ENCODE measurements at places on chromosomes 13 and 19. TPM values are rescaled to one million over a fixed set of nuclear protein-coding genes. Genes with fewer than 3 reads are reported as not detected.

Gene PLEKHJ1
- 80.4 TPM for total RNA-seq

- DNase-seq = no peak
Observed at GRCh38 chr19:56400485-56400884, 3.6 kb upstream of the ZNF583 start.

DNA sequence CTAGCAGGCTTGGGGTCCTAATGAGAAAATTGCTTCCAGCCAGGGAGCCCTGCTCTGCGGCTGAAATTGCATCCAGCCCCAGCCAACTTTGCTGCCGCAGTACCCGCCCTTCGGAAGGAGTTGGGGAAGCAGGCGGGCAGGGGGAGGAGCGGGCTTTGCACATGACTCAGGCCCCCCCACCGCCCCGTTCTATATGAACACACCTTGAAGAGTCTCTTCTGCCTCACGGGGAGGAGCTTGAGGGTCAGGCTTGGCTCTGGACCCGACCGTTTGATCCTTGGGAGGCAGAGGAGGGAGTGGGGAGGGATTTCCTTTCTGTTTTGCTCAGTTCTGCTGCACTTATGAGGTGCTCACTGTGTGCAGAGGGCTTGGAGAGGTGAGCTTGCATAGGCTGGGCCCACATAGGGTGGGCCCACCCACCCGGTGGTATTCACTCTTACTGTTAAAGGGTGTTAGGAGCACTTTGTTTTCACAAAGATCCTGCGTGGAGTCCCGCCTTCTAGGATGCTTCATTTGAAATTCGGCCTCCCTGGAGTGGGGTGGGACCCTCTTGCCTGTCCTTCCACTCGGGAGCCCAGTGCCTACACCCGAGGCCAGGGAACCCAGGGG, 46.5 kb downstream of the LYL1 start:
- no peak for DNase-seq

GRCh38 chr13:32822771-32823170, 193.5 kb upstream of the KL start:
- no peak for DNase-seq

DNA sequence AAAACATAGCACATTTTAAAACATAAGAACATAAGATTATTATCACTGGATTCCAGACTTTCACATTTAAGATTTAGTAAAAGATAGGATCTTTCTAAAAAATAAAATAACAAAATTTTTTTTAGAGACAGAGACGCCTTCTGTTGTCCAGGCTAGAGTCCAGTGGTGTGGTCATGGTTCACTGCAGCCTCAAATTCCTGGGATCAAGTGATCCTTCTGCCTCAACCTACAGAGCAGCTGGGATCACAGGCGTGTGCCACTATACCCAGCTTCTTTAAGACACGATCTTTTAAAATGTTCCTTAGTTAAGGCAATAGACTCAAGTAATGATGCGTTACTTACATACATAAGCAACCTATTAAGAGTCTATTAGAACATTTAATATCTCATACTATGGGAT, 32.7 kb downstream of the ALG5 start:
- DNase-seq = no peak
